Activated T-helper 1 cell treated with anti-CD3 and anti-CD28 coated beads, Interleukin-2, amount 50 U/mL, for 16 hours (primary cell): ENCODE measurements at places on chromosomes 4 and X.

DNA sequence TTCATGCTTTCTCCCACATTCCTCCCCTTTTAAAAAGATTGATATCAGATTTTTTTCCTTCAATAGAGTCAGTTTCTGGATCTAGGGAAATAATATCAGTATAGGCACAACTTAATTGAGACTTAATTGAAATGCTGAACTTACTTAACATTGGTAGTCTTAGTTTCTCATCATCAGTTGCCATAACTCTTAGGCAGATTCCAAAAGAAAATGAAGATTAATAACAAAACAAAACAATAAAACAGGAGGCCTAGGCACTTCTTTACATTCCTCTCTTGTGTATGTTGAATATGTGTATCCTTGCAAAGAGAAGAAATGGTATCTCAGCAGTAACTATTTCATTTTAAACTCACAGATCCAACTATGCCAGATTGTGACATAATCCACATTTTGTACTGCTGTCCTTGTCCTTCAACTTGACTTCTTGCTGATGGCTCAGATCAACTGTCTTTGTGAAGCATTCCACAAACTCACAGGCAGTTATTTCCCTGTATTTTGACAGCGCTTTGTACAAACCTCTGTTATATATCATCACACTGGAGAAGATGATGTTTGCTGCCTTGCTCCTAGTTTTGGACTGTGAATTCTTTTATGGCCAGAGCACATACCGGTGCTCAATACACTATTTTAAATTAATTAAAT lies 9.1 kb upstream of the SLC9B2 start:
- no peak for DNase-seq

- no peak for DNase-seq
Measured at GRCh38 chr4:82578935-82579334, 17.1 kb upstream of the TMEM150C start.

DNA sequence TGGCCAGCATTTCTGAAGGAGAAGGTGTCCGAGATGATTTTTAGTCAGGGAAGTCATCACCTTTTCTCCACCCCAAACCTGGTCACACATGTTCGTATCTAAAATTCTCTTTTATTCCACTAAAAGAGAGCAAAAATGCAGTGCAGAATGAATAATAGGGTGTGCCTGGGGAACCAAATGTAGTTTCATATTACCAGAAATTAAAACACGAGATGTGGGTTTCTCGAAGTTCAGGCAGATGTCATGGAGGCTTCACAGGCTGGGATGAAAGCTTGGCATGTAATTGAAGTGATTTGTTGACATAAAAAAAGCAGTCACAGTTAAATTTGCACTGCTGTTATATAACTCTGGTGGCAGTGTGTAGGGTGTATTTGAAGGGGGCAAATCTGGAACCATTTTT lies 165.5 kb upstream of the PDE5A start:
- DNase-seq, result no peak

- DNase-seq, result no peak
Measured at GRCh38 chrX:50198348-50198747, 2.5 kb downstream of the AKAP4 start.

- no peak for DNase-seq
Measured at GRCh38 chr4:11495818-11496217, 67.1 kb upstream of the HS3ST1 start.

- no peak for DNase-seq
Measured at GRCh38 chrX:132214518-132214917, 4.7 kb downstream of the RAP2C start.
